NCI-H1417 (cell line): ENCODE measurements at places on chromosomes 13 and 19.

- no peak for DNase-seq
These were observed 1.3 kb downstream of the KLF16 start for GRCh38 chr19:1862068-1862423.

DNA sequence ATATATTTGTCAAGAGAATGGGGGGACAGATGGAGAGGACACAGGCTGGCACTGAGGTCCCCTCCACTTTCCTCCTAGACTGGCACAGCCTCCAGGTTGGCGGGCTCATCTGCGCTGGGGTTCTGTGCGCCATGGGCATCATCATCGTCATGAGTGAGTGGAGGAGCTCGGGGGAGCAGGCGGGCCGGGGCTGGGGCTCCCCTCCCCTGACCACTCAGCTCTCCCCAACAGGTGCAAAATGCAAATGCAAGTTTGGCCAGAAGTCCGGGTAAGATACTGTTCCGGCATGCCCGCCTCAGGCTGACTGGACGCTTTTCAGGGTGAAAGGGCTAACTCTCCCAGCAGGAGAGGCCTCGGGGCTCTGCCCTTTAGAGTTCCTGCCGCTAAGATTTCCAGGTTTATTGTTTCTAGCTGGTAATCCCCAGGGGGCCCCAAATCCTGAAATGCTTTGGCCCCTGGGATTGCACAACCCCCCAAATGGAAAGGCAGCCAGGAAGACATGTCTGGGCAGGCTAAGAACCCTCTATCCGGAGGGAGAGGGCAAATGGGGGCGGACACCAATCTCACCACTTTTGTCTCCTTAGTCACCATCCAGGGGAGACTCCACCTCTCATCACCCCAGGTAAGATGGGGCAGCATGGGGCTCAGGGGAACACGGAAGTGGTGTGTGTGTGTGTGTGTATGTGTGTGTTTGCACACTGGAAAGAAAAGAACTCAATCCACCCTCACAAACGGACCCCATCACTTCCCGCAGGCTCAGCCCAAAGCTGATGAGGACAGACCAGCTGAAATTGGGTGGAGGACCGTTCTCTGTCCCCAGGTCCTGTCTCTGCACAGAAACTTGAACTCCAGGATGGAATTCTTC, 7.3 kb downstream of the FXYD3 start:
- DNase-seq, result no peak

- no peak for DNase-seq
These were observed 87.6 kb upstream of the SLC7A1 start for GRCh38 chr13:29683041-29683440.

GRCh38 chr13:93172109-93172508, 54.5 kb upstream of the GPC6 start:
- DNase-seq, result no peak

GRCh38 chr13:28012896-28013295, 24.4 kb upstream of the URAD start:
- no peak for DNase-seq

GRCh38 chr19:1259876-1260748, 9.0 kb upstream of the CIRBP start:
- DNase-seq, result peak; percentile 63

DNA sequence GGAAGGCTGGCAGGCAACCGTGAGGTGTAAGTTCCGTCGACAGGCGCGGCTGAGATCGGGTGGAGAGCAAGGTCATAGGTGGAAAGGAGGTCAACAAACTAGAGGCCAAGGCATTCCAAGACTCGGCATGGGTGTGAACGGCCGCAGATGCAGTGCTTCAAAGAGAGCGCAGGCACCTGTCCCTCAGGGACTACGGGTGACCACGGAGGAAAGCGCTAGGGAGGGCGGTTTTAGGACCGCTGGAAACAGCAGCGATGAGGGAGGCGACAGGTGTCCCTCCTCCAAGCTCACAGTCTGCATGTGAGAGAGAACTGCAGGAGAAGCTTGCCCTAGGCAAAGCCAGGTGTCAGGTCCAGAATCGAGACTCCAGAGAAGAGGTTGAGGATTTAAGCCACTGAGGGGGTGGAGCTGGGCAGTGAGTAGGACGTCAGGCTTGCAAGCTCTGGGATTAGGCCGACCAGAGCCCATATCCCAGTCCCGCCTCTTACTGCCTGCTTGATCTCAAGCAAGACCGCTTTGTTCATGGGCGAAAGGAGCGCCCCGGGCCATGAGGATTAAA, 1.6 kb upstream of the MLNR start:
- no peak for DNase-seq

- no peak for DNase-seq
These were observed 375.6 kb downstream of the ENOX1 start for GRCh38 chr13:43411211-43411610.
